ENCODE measurements at places on chromosomes 5 and 9.

- DNase-seq = no peak
These were observed 5.5 kb downstream of the IL31RA start for GRCh38 chr5:55856516-55857246.

GRCh38 chr9:38298503-38298902, 94.0 kb upstream of the ALDH1B1 start:
- no peak for DNase-seq

- no peak for DNase-seq
These were observed 5.7 kb downstream of the ZNF366 start for GRCh38 chr5:72501488-72501887.

GRCh38 chr9:114028646-114029045, 49.5 kb downstream of the AMBP start:
- DNase-seq = no peak

DNA sequence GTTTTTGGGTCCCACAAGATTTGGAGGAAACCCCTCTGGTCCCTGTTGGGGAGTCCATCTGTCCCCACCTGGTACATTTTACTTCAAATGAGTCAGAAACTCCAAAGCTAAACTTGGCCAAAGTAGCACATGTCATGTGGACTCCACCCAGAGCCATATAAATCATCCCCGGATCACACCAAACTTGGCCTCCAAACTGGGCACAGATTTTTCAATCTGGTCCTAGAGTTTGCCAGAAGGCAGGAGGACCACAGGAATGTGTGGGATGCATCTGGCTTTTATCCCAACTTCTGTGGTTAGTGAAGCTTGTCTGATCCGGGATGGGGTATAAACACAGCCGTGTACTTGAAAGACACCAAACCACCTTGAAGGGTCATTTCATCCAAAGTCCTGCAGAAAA, 66.3 kb downstream of the MAT2B start:
- DNase-seq = no peak
